NAMALWA (cell line): ENCODE measurements at places on chromosomes 12 and 14.
A peak's percentile ranks its signal among the peaks of the same experiment; 100 is the strongest.

- DNase-seq: no peak
These were observed 211.8 kb downstream of the SNAPC1 start for GRCh38 chr14:61973981-61974380.

DNA sequence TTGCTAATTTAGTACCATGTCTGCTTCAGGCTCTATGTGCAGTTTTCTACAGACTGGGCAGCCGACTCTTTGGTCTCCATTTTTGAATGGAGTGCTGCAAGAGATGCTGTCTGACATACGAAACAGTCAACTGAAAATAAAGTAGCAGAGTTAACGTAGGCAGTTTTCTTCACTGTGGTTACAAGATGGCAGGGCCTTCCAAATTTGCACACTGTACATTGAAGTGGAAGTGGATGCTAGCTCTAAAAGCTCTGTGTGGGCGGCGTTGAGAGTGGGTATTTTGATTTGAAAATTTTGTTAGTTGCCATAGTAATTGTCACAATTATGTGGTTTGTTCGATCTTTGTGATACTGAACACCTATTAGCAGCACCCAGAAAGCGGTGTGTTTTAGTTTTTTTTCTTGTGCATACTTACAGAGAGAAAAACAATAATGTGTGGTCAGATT lies 154.9 kb upstream of the ATP2B1 start:
- DNase-seq: peak; percentile 57

DNA sequence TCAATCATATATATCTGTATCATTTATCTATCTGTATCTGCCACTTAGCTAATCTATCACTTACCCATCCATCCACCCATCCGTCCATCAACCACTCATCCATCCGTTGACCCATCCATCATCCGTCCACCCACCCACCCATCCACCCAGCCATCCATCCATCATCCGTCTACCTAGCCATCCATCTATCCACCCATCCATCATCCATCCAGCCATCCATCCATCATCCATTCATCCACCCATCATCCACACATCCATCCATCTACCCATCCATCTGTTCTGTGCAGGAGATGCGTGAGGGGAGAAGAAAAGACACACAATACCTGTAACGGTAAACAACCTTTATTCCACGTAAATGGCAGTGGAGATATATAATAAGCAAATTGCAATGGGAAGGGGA lies 20.2 kb downstream of the NOC4L start:
- no peak for DNase-seq

DNA sequence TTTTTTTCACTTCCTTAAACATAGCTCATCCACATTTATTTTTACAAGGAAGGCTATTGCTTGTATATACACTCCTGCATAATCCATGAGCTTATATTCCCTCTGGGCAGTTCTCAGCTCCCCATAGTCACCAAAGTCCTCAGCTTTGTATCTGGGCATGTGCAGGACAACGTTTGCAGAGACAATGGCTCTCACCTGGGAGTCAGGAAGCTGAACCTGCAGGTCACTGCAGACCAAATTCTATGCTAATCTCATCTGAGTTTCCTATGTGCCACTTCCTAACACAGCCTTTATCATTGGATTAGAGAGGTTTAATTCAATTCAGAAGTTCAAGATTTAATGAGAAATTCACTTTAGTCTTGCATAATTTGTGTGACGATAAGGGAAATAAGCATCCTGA lies 131.5 kb downstream of the KCNK10 start:
- DNase-seq: no peak

DNA sequence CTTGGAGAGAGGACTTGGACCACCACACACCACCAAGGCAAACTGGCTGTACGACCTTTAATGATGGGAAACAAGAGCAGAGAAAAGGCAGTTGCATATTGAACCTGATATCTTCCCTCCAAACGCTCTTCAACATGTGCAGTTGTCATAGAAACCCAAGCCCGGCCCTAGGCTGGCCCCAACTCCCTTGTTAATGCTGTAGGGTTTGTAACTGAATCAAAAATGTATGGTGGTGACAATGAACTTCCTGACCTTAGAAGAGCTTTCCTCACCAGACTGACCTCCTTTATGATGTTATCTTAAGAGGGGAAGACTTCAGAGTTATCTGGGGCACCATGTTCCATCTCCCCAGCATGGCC lies 12.3 kb downstream of the APOLD1 start:
- DNase-seq: no peak
